ENCODE measurements at places on chromosomes 1 and 21.

DNA sequence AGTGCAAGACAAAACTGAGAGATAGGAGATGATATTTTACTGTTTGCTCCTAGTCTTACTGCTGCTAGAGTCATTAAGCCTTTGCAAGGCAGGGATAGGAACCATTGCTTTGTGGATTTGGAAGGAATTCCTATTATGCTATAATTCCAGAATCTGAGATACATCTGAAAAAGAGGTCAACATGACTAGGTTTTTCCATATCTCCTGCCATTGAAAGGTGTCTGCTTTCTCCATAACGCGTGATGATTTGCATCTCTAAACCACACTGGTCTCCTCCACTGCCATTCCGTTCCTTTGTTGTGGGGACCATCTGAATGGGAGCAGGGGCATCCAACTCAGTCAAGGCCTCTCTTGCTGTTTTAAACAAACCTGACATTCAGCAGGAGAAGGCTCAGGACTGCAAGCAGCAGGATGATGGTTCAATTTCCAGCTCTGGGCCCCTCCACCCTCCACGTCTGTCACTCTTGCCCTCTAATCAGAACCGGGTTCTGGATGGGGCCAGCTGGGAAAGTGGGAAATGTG lies 45.2 kb downstream of the PLPP3 start:
- DNase-seq = no peak

DNA sequence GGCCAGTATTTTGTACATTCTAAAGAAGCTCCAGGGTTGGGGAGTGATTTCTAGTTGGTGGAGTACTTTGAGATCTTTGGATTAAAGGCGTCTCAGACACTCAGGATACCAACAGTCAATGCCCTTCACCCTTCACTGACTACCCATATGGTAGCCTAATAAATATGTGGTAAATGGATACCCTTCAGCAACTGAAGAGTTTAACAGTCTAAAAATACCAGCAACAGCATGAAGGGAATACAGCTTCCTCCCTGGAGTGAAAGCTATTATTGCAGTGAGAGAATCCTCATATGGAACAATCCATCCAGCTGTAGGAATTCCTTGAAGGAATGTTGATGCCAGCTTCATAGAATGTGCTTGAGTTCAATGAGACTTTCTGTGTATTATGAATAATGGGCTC lies 26.8 kb downstream of the DNAJC11 start:
- no peak for DNase-seq

DNA sequence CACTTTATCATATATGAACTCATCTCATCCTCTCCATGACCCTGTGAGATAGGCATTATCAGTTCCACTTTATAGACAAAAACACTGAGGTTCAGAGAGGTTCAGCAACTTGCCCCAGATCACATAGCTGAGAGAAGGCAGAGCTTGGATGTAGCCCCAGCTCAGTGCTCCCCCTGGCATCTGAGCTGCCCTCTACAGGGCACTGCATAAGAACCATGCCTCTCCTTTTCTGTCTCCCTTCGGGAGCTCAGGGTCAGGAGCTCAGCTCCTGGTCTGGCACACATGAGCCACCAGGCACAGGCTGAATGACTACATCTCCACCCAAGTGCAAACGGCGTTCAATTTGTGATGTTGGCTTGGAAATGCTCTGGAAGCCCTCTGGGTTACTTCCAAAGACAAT lies 16.9 kb downstream of the RAB7B start:
- DNase-seq = no peak

- DNase-seq = no peak
These were observed 20.5 kb downstream of the PDPN start for GRCh38 chr1:13604176-13604575.

DNA sequence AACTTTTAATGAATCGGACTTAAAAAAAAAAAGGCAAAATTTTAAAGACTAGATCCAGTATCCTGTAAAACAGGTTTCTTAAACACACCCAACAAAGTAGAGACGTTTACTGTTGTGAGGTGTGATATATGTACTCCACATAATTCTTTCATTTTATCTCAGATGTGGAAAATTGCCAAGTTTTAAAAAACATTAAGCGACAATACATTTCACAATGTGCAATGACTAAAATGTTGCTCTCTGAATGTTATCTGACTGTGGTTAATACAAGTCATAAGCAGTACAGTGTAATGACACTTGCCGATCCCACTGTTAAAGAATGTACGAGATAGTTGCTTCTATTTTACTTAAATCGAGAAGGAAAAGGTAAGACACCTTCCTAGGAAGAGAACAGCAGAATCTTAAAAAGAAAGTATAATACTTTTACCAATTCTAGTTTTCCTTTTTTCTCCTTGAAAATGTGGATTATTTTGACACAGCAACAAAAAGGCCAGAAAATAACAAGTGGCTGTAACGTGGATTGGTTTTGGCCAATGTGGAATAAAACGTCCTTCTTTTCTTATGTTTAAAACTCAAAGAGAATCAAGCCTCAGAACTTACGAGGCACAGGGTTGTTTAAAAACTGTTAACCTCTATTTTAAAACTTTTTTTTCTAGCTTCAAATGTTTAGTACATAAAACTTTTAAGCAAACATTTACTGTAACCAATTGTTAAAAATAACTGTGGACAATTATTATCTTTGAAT lies 51.4 kb downstream of the TP53BP2 start:
- no peak for DNase-seq

Data from iPS DF 6.9 (cell line).